Activated T-cell treated with anti-CD3 and anti-CD28 coated beads, Interleukin-2, amount 50 U/mL, for 24 hours (primary cell): ENCODE measurements at places on chromosomes 7 and 10.

GRCh38 chr7:47354831-47355541 is 226.9 kb downstream of the TNS3 start:
- DNase-seq, result no peak

DNA sequence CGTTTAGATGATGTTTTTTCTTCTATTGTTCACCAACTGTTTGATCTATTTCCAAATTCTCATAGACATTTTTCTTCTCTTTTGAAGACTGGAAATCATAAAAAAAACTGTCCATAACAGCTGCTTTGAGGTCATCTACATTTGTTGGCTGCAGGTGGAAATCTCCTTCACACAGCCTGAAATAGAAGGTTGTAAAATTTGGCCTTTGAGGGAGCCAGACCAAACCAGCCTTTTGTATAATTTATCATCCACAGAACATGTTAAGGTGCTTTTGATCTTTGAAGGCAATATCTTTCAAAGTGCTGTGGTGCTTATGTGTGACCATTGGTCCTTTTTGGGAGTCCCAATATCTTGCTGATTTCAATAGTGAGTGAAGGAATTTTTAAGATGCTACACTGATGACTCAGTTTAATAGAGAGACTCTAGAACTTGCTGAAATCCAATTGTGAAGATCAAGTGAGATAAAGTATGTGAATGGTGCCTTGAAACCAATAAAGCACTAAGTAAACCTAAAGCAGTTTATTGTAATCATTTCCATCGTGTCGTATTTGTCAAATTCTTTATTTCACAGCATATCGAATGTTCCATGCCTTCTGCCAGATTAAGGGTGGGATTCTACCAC is 5.4 kb downstream of the FERD3L start:
- no peak for DNase-seq

DNA sequence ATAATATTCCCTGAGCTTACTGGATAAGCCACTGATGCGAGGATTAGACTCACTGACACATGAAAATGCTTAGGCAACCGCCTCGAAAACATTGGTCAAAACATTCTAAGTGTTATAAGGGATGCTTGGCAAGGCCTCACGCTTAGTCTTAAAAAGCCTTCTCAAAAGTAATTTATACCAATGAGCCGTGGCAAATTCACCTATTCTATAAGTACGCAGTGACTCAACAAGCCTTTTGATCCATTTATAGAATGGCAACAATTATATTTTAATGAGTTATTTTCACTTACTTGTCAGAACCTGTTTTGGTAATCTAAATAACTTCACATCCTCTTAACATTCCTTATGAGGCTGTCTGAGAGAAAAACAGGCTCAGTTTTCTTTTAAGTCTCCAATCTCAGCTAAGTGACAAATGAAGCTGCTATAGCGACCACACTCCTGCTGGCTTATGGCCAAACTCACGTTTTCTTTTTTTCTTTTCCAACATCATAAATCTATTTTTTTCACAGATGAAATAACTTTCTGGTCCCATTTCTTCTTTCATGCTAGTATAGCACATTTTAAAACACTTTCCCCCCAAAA is 121.2 kb upstream of the AFAP1L2 start:
- DNase-seq, result no peak

GRCh38 chr7:27091941-27092818 is 3.6 kb downstream of the HOXA1 start:
- no peak for DNase-seq

- DNase-seq, result no peak
Observed at GRCh38 chr10:50641626-50642025, 17.9 kb upstream of the SGMS1 start.
